ENCODE measurements at places on chromosomes 7 and 10.

DNA sequence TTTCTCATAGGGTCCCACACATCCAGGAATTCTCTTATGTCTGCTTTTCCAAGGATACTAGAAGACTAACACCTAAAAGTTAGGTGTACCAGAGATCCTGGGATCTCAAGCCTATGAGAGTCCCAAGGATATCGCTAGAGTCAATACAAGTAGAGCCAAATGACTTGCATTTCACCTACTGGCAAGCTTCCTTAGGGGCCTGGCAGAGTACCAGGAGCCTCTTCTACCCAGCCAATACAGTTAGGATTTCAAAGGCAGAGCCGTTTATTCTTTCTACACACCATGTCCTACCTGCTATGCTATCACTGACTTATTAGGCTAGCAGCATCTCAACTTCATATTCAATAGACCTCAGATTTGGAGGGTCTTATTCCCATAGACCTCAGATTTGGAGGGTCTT lies 53.5 kb upstream of the UNC5B start:
- no peak for DNase-seq

DNA sequence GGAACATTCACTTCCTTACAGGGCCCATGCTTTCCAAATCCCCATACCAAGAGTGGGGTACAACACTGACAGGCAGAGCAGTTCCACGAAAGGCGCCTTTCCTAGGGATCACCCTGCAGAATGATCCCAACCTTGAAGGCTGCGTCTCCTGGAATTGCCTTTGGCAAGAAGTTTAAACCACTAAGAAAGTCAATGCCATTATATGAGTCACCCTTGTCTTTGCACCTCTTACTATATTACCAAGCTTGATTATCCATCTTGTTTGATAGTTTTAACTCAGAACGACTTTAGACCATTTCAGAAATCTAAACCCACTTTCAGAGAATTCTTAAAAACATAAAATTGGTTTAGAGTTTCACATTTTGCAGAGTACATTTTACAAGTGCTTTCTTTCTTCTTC lies 282.1 kb downstream of the ARHGAP12 start:
- DNase-seq, result no peak

DNA sequence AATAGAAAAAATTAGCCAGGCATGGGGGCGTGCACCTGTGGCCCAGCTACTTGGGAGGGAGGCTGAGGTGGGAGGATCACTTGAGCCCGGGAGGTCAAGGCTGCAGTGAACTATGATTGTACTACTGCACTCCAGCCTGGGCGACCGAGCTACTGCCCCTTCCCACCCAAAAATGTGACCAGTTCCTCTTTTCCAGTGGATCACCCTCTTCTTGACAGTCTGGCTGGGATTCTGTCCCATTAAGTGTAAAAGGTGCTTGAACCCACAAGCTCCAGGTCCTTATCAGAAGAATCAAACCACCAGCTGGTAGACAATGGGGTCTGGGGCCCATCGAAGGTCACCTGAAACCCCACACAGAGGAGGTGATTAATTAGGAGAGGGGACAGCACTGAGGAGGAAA lies 14.1 kb downstream of the ATXN7L1 start:
- no peak for DNase-seq

DNA sequence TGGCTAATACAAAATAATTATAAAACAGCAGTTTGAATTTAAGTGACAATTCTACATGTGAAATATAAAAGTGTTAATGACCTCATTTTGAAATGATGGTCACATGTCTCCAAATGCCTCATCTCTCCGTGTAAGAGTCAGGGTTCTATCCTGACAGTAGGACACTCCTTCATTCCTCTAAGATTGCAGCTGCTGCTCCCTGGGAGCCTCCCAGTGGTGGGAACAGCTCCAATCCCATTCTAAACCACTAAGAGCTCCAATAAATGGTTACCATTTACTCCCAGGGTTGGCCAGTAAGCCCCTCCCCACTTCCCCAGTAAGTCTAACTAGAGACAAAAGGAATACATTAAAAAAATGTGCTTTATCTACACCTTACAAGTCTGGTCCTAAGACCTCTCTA lies 344.6 kb upstream of the AOAH start:
- no peak for DNase-seq

DNA sequence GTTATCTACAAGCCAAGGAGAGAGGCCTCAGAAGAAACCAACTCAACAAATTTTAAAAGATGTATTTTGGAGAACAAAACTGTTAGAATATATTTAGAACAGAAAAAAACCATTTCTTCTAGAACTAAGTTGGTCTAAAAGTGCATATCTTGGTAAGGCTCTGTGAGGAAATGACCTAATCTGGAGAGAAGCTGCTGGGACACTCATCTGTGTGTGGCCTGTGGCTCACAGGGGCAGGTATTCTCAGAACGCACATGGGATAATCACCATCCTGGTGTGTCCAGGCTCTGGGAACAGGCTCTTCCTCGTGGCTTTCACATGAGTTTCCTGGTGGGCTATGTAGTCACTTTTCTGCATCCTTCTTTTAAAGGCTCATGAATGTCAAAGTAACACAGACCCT lies 38.1 kb upstream of the PRSS1 start:
- DNase-seq, result no peak

DNA sequence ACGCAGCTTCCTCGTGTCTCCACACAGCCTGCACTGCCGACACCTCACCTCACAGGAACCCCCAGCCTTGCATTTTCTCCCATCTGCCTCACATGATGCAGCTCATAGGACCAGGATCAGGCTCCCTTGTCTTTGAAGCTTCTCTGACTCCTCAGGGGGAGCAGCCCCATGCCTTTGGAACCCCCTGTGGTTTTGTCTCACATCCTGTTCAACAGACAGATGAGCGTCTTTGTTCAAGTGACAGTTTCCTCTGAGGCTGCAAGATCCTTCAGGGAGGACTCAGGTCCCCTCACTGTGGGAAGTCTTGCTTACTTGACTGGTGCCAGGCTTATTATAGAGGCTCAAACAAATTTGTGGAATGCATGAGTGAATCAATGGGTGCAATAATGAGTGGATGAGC lies 667.1 kb downstream of the INHBA start:
- no peak for DNase-seq

DNA sequence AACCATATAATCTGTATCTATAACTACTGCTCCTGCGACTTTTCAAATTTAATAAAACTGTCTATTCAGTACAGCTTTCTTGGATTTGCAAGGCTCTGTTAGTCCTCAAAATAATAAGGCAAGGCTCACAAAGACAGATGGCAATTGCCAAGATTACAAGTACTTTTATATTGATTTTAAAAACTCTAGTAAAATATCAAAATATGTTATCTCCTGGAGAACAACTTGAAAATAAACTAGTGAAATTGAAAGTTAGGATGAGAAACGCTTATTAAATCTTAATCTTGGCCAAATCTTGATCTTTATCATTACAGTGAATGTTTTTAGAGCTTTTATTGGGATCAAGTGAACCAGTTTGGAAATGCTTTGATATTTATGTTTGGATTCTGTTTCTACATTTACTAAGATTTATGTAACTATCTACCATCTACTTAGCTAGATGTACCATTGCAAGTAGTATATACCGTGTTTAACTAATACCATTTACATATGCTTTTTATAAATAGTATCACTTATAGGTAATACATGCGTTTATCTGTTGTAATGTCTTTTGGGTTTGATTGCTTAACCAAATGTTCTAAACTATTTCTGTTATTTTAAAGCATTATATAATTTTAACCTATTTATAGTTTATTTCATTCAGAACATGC lies 70.0 kb downstream of the CABCOCO1 start:
- no peak for DNase-seq

DNA sequence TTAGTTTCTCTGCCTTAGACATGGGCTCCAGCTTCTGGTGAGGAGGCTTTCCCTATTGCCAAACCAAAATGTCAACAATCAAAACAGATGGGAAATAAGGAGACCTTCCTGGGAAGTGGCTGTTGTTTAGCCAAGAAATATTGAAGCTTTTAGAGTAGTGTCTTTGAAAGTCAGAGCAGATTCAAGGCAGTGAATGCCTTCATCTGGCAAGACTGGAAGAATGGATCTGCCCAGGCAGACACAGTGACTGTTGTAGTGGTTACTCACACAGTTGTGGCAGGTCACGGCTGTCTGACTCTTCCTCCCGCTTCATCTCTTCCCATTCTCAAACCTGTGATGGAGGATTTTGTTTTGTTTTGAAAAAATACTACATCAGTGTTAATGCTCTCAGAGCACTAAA lies 154.1 kb upstream of the ADO start:
- DNase-seq, result no peak

DNA sequence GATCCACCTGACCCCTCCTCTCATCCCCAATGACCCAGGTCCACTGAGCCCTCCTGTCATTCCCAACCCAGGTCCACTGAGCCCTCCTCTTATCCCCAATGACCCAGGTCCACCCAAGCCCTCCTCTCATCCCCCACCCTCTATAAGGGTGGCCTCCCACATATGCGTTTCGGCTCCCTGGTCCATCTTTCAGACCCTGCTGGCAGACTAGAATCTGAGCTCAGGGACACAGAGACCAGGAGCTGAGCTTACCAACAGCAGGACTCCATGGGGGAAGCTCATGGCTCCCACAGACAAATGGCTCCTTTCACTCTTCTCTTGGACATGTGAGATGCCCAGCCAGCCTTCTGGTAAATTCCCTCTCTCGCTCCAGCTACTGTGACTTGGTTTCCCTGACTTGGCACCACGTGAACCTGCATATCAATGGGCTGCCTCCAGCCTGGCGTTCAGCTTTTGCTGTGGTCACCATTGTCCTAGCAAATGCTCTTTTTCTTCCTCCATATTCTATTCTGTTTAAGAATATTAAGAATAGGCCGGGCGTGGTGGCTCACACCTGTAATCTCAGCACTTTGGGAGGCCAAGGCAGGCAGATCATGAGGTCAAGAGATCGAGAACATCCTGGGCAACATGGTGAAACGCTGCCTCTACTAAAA lies 24.8 kb upstream of the INPP5A start:
- no peak for DNase-seq

GRCh38 chr10:30759423-30759822 lies 129.9 kb upstream of the LYZL2 start:
- no peak for DNase-seq

- peak; percentile 81 for DNase-seq
Observed at GRCh38 chr10:5297466-5297865, 67.3 kb upstream of the UCN3 start.

DNA sequence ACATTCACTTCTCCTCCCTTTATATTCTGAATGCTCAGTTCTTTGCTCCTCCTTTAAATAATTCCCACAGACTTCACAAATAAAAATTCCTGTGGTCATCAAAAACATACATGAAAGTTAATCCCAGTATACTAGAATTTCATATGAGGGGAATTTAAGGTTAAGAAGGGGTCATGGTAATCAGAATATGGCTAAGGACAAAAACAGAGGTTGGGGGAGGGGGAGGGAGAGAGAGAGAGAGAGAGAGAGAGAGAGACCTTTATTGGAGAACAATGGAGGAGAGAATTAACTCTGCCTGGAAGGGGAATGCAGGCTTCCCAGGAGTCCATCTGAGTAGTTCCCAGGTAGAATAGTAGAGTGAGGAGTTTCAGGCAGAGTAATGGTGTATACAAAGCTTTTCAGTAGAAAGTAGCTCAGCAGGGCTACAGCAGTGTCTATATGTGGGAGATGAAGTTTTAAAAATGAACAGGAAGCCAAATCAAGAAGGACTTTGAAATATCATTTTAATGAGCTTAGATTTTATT lies 5.2 kb upstream of the CUBN start:
- DNase-seq, result no peak

GRCh38 chr10:44575601-44576380 lies 190.9 kb upstream of the CXCL12 start:
- no peak for DNase-seq

GRCh38 chr7:30038196-30038980 lies 10.2 kb downstream of the PLEKHA8 start:
- no peak for DNase-seq

DNA sequence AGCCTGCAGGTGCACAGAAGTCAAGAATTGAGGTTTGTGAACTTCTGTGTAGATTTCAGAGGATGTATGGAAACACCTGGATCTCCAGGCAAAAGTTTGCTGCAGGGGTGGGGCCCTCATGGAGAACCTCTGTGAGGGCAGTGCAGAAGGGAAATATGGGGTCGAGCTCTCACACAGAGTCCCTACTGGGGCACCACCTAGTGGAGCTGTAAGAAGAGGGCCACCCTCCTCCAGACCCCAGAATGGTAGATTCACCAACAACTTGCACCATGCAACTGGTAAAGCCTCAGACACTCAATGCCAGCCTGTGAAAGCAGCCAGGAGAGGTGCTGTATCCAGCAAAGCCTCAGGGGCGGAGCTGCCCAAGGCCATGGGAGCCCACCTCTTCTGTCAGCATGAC lies 205.8 kb downstream of the CCSER2 start:
- no peak for DNase-seq

DNA sequence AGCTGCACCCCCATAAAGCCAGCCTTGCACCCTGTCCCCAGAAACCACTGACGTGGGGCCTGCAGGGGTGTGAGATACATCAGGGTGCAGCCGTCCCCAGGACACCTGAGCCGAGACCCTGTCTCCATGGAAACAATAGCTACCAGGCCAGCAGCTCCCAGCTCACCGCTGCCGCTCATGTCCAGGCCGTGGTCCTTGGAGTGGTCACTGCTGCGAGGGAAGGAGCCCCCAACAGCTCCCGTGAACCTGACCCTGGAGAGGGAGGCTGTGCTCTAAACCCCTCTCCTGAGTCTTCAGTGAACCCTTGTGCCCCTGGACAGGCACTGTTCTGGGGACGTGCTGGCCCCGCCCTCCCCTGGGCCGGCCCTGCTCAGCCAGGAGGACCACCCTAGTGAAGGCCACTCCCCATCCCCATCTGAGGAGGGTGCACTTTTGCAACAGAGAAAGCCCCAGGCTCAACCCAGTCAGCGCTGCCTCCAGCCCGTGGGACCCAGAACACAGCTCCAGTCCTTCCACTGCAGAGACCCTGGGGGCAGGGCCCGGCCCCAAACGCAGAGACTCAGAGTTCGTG lies 19.6 kb upstream of the INPP5A start:
- no peak for DNase-seq

GRCh38 chr7:70380421-70381015 lies 751.4 kb upstream of the GALNT17 start:
- no peak for DNase-seq

DNA sequence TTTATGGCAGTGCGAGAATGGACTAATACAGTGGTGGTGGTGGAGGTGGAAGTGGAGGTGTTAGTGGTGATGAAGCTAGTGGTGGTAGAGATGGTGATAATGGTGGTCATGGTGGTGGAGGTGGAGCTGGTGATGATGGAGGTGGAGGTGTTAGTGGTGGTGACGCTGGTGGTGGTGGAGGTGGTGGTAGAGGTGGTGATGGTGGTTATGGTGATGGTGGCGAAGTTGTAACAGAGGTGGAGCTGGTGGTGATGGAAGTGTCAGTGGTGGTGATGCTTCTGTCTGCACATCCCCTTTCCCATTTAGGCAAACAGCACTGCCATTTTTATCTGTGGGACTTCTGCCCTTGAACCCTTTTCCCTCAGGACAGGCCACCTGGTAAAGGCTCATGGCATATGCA lies 7.4 kb upstream of the PTPRN2 start:
- no peak for DNase-seq
